ENCODE measurements at places on chromosomes 7 and 10.

DNA sequence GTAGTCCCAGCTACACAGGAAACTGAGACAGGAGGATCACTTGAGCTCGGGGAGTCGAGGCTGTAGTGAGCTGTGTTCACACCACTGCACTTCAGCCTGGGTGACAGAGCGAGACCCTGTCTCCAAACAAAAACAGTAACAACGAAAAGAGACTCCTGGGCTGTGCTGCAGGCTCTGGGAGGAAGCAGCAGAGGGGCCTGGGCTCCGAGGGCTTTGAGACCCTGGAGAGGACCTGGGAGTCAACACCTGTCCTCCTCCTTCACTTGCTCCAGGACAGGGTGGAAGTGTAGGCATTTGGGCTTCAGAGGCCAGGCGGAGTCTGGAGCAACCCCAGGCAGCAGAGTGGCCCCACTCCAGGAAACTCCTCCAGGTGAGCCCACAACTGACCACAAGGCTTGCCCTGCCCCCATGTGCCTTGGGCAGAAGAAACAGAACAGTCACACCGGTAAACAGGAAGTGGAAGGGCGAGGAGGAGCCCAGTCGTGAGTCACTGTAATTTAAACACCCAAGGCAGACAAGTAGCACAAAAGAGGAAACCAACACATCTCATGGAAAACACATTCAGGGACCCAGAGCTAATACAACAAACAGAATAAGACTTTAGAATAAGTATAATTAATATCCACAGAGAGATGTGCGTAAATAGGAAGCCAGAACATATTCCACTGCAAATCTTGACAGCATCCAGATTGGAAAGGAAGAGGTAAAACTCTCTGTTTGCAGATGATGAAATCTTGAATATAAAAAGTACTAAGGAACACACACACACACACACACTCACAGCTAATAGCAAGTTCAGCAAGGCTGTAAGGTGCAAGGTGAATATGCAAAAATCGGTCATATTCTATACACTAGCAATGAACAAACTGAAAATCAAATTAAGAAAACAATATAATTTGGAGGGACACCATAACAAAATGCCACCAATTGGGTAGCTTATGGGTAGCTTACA, 20.5 kb upstream of the RASGEF1A start:
- peak; percentile 61 for DNase-seq

DNA sequence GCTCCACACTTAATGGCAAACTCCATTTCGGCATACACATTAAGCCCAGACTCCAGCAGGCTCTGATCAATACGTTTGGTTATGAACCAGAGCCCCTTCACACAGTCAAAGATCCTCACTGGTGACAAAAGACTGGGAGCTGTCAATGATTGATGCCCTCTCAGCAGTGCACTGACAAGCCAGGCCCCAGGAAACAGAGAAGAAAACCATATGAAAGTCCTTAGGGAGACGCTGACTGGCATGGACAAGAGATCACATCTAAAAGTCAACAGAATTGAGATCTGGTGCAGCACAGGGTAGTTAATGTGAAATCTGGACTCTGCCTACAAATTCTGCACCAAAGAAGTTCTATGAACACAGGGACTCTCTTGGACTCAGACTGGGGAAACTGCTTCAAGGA, 600.9 kb upstream of the NRP1 start:
- no peak for DNase-seq

DNA sequence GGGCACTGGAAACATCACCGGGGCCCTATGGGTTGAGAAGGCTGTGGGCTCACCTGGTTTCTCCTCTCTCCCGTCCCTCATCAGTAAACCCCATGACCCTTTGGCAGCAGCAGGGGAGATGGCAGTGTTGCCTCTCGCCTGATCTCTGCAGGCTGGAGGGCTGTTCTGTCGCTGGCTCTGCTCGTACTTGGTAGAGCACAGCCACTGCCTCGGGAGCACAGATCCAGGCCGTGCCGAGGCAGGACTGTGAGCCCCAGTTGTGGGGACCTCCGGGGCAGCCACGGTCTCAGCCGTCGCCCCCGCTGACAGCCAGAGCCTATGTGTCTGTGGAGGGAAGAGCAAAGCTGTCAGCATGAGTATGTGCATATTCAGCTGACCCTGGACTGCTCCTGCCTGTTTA, 94.9 kb downstream of the PTPRE start:
- no peak for DNase-seq

- DNase-seq: no peak
Observed at GRCh38 chr10:124621637-124622036, 122.5 kb downstream of the FAM53B start.

DNA sequence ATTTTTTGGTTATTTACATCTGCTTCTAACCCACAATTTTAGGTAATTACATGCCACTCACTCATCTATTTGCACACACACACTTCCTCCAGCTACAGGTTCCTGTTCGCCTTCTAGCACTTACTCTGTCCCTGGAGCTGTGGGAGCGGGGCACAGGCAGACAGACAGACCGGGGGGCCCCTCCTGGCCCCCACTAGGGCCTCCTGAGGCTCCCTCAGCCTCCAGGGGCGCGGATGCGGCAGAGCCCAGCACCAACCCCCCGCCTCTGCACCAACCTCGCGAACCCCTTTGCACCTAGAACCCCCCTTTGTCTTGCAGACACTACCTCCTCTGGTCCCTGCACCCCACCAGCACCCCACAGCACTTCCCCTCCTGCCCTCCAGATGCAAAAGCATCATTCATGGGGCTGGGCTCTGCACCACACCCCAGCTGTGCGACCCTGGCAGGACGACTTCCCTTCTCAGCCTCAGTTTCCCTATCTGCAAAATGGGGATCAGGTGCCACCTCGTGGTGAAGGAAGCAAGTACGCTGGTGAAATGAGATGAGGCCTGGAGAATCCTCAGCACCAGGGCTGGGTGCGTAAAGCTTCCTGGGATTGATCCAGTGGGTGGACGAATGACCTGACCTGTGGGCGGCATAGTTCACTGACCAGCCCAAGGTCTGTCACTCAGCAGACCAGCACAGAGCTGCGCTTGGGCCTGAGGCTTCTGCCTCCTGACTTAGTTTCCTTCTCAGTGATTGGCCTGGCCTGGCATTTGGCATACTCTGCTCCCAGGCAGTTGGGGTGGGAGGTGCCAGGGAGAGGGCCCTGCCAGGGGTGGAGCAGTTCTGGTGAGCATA, 37.9 kb downstream of the ELFN1 start:
- DNase-seq: no peak

DNA sequence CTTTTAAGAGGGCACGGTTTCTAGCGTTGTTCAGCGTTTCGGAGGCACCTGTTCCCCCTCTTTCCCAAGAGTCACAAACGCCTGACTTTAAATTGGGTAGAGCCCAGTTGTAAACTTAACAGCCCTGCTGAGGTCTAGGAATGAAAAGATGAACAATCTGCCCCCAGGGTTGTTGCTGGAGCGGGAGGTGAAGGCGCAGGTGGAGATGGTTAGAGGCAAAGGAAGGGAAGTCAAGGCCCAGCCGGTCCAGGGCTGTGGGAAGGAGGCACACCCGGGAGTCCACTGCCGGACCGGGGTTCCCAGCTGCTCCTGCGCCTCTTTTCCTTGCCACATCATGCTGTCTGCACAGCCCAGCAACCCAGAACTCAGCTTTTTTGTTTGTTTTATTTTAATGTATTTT, 770 bp downstream of the PRXL2A start:
- no peak for DNase-seq

DNA sequence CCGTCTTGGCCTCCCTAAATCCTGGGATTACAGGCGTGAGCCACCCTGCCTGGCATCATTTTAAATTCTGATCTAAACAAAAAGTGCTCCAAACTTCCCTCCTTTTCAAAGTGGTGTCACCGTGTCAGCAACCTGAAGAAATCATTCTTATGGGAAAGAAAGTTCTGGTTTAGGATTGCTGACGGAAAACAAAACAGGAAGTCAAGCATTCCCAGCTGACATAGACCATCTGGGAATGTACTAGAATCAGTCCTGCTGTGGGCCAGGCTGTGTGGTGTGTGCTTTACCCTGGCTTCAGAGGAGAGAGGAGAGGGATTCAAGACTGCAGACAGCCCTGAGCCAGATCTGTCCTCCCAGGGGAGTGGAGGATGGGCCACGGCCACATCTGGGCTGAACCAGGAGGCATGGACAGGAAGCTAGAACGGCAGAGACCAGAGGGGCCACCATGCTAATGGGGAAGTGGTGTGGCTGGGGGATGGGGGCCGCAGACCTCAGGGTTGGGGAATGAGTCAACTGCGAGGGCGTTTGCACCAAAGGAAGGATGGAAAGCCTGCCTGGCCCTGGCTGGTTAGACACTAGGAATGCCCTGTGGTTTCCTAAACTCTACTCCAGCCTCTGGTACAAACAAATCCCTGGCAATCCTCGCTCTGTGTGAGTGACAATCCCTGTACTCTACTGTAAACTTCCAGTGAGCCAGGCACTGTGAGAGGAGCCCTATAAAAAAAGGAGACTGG, 16.7 kb upstream of the CLIP2 start:
- no peak for DNase-seq

DNA sequence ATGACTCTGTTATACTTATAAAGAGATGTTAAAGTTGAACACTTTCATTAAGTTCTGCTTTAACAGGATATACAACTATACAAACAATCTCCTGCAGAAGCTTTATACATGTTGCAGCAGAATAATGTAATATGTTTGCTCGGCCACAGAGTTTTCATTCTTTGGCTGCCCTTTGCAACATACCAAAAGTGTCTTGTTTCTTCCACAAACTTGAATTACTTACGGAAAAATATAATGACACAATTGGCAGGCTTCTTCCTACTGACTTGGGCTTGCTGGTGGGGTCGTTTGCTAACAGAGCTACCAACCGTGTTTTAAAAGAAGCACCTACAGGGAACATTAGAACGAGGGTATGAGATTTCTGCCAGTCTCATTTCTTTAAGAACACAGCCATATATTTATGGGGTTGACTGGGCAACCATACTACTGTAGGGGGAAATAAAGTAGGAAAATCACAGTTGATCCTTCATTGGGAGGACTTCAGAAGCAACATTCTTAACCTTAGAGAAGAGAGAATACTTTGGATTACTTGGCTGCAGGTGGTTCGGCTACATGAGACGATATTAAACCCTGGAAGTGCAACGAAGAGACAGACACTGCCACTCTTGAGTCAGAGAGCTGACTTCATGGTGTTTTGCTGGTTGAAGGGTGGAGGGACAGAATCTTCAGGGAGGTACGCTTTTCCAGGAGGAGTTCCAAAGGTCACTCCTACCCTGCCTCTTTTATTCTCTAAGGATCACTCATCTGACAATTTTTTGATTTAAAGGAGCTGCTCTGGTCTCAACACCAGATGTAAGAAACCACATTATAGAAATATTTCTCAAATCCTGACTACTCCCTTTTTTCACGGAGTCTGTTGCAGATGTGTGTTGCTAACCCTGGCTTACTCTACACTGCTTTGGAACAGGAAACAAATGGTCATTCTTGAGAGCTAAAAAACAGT, 123.9 kb downstream of the SEMA3C start:
- no peak for DNase-seq

DNA sequence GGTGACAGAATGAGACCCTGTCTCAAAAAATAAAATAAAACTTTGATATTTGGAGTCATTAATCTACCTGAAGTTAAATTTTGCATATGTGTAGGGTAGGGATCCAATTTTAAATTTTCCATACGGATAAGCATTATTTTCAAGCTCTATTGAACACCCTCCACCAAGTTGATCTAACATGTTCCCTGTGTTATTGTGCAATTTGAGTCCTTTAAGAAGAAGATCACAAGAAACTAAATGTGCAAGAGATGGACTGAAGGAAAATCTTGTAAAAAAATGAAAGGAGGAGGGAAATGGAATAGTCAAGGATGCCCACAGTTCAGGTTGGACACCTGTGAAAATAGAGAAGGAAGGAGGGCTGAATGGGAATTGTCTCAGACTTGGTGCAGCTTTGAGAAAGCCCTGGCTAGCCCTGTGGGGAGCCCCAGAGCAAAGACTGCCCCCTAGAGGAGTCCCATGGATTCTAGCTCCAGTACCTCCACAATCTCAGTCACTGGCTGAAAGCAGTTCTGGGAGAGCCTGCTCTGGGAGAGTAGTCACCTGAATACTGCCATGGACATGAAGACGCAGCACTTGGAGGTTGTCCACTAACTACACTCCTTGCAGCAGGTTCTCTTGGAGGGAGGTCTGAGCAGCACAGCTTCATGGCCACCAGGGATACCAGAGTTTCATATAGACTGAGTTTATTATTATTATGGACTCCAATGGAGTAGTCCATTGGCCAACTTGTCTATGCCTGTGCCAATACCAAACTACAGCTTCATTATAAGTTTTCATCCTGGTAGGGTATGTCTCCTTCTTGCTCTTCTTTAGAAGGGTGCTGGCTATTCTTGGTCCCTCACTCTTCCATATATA, 5.7 kb upstream of the TIAL1 start:
- DNase-seq: no peak

DNA sequence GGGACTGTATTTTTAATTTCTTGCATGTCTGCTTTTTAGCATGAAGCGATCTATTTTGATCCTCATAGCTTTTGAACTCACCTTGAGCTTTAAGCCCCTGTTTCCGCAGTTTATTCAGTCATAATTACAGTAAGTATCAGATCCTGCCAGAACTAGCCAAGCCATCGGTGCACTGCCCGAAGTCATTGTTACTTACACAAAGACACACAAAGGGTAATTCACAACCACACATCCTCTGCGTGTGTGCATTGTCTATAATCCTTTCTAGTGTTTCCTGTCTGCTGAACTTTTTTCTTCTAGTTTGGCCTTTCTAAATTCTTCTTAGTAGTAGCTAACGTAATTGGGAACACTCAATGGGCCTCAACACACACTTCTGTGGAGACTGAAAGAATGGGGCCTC, 133.0 kb downstream of the SFMBT2 start:
- DNase-seq: no peak

GRCh38 chr7:29924006-29924405, 65.6 kb downstream of the SCRN1 start:
- no peak for DNase-seq

DNA sequence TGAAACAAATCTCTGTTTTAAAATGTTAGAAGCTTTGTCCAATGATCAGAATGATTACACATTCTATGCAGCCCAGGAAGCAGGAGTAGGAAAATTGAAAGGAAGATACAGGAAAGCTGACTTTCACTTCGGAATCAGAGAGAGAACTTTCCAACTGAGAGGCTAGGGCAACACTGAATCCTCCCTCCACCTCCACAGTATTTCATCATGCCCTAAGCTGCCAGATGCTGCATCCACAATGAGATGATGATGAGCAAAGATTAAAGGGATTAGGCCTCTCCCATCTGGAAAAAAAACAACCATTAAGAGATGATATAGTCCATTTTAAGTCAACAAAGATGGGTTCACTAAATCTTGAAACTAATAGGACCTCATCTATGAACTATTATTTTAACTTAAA, 215.6 kb downstream of the GPR37 start:
- DNase-seq: no peak

- DNase-seq: no peak
Observed at GRCh38 chr10:48309711-48310226, 3.3 kb downstream of the MAPK8 start.

DNA sequence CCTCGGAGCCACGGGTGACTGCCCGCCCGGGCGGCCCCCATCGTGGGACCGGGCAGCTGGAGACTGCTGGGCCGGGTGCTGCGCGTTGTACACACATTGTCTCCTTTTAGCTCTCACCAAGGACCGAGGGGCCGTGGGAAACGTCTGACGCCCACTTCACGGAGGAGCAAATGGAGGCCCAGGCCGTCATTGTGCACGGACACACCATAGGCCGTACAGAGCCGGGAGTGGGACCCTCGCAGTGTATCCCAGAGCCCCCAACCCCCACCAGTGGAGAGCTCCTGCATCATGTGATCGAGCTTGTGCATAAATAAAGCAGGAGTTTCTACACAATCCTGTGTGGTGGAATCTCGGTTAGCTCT, 722 bp downstream of the DENND10 start:
- no peak for DNase-seq

- DNase-seq: no peak
Observed at GRCh38 chr7:69162931-69163670, 435.2 kb upstream of the AUTS2 start.
